Naive thymus-derived CD4-positive, alpha-beta T cell (primary cell): ENCODE measurements at places on chromosomes 16 and 17. TPM values are rescaled to one million over a fixed set of nuclear protein-coding genes. Genes with fewer than 3 reads are reported as not detected.
A peak's percentile ranks its signal among the peaks of the same experiment; 100 is the strongest.

GRCh38 chr16:85909932-85910853 is 11.2 kb downstream of the IRF8 start:
- no peaks in the 10 kb centered on the region for H3K36me3 ChIP-seq
- no peaks in the 10 kb centered on the region for H3K4me1 ChIP-seq
- no peak overlapping the region for H3K4me3 ChIP-seq
- no peak overlapping the region for H3K27ac ChIP-seq
- DNase-seq, result no peak

GRCh38 chr17:67475161-67475937 is 98.3 kb downstream of the PITPNC1 start:
- peaks cover 54% of the 10 kb centered on the region for H3K4me1 ChIP-seq
- H3K4me3 ChIP-seq, result peak overlapping the region; percentile 22
- H3K36me3 ChIP-seq, result no peaks in the 10 kb centered on the region
- DNase-seq, result peak; percentile 77

GRCh38 chr17:35912942-35913341 is 17.6 kb downstream of the RDM1 start:
- no peaks in the 10 kb centered on the region for H3K27me3 ChIP-seq
- no peak overlapping the region for H3K27ac ChIP-seq
- no peak for DNase-seq
- no peak overlapping the region for H3K4me3 ChIP-seq
- no peaks in the 10 kb centered on the region for H3K36me3 ChIP-seq

DNA sequence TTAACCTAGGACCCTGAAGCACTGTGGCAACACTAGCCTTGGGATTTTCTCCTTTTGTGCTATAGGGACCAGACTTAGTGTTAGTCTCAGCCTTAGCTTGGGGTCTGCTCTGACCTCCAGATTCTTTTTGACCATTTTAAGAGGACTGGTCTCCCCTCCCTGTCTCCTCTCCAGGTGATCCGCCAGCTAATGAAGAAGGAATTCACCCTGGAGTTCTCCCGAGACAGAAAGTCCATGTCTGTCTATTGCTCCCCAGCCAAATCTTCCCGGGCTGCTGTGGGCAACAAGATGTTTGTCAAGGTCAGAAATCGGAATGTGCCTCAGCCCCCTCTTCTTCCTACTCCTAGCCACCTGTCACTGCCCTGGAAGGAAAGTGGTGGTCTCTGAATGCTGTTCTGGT is 19.5 kb downstream of the ATP2A1 start:
- no peaks in the 10 kb centered on the region for H3K36me3 ChIP-seq
- no peak overlapping the region for H3K27ac ChIP-seq
- H3K4me3 ChIP-seq, result no peak overlapping the region
- H3K27me3 ChIP-seq, result no peaks in the 10 kb centered on the region
- no peaks in the 10 kb centered on the region for H3K4me1 ChIP-seq

DNA sequence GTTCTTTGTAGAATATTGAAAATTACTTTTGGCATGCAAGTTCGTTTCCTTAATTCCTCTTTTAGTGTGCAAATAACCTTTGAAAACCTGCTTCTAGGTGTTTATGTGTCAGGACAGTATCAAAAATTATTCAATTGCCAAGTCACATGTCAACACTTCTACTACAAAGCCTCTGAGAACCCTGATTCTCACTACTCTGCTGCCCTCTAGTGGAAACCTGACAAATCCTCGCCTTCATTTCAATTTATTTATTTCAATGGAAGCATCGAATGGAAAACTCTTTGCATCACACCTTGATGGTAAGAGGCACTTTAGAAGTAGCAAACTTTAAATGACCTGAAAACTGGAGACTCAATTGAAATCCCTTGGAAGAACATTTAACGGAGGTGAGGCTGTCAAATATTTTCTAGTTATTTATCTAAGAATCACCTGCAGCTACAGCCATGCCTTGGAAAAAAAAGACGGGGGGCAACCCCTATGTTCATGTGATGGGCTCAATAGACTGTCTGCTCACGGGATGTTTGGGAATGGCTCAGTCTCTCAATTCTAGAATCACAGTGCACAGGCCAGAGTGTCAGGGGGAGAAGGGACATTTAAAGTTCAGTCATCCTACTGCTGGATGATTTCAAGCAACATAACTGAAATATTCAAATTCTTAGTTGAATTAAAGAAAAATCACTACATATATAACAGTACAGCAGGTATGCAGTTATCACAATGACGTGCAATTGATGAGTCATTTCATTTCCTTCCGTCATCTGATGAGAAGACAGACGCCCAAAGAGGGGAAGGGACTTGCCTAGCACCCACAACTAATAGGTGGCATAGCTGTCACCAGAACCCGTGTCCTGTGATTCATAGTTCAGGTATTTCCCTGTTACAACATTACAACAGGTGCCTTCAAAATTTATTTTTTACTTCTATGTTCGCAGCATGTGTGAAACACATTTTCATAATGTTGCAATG is 563.9 kb downstream of the TOX3 start:
- H3K36me3 ChIP-seq, result no peaks in the 10 kb centered on the region
- no peak overlapping the region for H3K27ac ChIP-seq
- no peak overlapping the region for H3K4me3 ChIP-seq
- no peak for DNase-seq

DNA sequence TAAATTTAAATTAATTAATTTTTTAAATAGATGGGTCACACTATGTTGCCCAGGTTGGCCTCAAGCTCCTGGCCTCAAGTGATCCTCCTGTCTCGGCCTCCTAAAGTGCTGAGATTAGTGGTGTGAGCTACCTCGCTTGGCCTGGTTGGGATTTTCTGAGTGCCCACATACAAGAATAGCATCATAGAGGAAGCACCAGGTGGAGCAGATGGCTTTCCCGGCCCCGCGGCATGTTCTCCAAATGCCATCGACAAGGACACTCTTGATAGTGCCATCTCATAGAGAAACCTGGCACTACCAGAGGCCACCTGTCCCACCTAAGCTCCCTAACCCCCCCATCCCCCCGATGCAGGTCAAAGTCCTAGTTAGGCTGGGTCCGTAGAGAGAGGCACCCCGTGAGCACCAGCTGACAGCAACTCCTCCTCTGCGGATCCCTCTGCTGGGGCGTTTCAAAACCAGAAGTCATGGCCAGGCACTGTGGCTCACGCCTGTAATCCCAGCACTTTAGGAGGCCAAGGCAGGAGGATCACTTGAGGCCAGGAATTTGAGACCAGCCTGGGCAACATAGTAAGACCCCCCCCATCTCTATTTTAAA is 65.9 kb downstream of the DNAH3 start:
- no peaks in the 10 kb centered on the region for H3K4me1 ChIP-seq
- no peaks in the 10 kb centered on the region for H3K27me3 ChIP-seq
- no peak for DNase-seq
- no peak overlapping the region for H3K4me3 ChIP-seq

DNA sequence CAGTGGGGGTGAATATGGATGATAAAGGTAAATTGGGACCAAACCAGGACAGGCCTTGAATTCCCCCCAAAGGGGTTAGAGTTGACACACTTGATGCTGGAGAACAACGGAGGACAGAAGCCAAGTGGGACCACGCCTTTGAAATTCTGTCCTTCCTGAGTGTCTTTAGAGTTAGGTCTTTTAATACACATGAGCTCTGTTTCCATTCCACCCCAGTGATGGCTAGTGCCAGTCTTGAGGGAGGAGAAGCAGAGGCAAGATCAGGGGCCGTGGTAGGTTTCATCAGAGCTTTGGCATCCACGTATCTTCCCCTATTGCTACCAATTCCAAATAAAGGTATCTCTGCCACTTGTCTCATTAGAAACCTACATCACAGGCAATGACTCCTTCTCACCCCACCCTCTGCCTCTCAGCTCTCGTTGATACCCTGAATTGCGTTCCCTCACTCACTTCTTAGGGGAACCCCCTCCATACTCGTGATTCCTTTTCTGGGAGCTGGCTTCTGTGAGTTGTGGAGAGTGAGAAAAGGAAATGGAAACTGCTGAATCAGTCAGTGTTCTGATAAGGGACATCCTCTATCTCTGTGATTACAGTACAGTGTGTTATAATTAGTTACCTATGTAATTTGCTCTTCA is 2.4 kb upstream of the CCL3L1 start:
- no peak overlapping the region for H3K27ac ChIP-seq
- no peak overlapping the region for H3K4me3 ChIP-seq
- no peak for DNase-seq
- no peaks in the 10 kb centered on the region for H3K36me3 ChIP-seq
- H3K27me3 ChIP-seq, result no peaks in the 10 kb centered on the region
- peaks cover 57% of the 10 kb centered on the region for H3K4me1 ChIP-seq

GRCh38 chr16:51938861-51939260 is 608.1 kb downstream of the TOX3 start:
- H3K36me3 ChIP-seq, result no peaks in the 10 kb centered on the region
- no peak for DNase-seq
- H3K27ac ChIP-seq, result no peak overlapping the region
- no peak overlapping the region for H3K4me3 ChIP-seq

C16orf96 gene
- 0.70 TPM for total RNA-seq

ZP2 gene
- not detected for total RNA-seq

KRTAP9-8 gene
- not detected for total RNA-seq

TMIGD1 gene
- total RNA-seq, result not detected
